NCI-H345 (cell line): ENCODE measurements at places on chromosomes 12 and 14.

DNA sequence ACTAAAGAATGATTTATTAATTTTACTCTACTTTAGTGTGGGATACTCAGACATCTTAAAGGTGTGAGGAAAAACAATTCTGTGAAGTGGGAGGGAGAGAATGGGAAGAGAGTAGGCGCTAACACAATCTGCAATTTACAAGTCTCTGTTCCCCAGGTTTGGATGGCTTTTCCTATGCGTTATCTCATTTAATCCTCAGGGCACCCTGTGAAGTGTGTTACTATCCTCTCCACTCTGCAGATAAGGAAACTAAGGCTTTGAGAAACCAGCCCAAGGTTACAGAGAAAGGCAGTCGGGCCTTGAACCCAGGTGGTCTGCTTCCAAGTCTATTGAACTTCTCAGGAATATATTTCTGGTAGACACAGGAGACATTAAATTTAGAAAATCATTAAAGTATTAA, 36.2 kb upstream of the TUBA1C start:
- no peak for DNase-seq

DNA sequence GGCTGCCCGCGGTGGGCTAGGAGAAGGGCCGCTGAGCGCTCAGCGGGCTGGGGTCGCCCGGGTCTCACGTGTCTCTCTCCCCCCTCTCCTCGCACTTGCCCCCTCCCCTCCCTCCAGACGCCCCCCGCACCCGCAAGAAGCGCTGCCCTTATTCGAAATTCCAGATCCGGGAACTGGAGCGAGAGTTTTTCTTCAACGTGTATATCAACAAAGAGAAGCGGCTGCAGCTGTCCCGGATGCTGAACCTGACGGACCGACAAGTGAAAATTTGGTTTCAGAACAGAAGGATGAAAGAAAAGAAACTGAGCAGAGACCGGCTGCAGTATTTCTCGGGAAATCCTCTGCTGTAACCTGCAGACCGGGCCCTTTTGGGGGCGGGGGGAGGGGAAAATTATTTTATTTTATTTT, 314 bp upstream of the HOTAIR start:
- DNase-seq = no peak

DNA sequence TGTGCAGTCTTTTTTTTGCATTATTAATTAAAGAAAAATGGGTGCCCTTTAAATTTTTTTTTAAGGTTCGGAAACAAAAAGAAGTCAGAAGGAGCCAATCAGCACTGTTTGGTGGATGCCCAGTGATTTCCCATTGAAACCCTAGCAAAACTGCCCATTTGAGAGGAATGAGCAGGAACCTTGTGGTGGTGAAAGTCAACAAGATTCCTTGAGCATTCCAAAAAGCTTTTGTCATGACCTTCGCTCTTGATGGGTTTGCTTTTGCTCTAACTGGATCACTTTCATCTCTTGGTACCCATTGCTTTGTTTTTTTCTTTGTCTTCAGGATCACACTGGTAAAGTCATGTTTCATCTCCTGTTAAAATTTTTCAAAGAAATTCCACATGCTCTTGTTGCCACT, 54.1 kb downstream of the ADIPOR2 start:
- DNase-seq = no peak

DNA sequence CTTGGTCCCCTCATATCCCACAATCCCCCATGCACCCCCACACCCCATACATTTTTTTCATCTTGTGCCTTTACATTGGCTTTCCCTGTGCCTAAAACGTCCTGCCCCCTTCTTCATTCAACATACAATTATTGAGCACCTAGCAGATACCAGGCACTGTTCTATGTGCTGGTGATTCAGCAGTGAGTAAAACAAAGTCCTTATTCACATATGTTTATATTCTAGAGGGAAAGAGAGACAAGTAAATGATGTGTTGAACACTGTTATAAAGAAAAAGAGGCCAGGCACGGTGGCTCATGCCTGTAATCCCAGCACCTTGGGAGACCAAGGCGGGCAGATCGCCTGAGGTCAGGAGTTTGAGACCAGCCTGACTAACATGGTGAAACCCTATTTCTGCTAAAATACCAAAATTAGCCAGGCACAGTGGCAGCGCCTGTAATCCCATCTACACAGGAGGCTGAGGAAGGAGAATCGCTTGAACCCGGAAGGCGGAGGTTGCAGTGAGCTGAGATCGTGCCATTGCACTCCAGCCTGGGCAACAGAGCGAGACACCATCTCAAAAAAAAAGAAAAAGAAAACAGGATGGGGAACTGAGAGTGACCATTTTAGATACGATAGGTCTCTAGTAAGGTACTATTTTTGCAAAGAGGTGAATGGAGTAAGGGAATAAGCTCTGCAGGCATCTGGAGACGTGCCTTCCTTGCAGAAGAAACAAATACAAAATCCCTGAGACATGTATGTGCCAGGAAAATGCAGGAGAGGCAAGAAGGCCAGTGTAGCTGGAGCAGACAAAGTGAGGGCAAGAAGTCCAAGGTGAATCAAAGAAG, 12.2 kb downstream of the SLC7A7 start:
- no peak for DNase-seq

DNA sequence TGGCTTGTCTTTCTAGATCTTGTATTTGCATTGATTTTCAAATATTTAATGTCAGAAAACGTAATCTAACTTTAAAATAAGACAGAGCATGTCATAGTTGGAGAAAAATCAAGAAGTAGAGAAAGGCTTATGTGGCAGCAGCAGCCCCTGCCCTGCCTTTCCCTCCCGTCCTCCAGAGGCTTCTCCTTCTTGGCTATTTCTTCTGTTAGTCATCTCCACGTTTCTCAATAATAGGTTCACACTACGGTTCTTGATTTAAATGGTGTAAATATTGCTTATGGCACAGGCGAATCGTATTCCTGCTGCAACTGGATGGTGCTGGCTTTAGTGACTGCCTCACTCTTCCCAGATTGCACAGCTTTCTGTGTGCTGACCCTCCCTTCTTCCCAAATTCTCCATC, 42.8 kb downstream of the SLC8B1 start:
- no peak for DNase-seq

DNA sequence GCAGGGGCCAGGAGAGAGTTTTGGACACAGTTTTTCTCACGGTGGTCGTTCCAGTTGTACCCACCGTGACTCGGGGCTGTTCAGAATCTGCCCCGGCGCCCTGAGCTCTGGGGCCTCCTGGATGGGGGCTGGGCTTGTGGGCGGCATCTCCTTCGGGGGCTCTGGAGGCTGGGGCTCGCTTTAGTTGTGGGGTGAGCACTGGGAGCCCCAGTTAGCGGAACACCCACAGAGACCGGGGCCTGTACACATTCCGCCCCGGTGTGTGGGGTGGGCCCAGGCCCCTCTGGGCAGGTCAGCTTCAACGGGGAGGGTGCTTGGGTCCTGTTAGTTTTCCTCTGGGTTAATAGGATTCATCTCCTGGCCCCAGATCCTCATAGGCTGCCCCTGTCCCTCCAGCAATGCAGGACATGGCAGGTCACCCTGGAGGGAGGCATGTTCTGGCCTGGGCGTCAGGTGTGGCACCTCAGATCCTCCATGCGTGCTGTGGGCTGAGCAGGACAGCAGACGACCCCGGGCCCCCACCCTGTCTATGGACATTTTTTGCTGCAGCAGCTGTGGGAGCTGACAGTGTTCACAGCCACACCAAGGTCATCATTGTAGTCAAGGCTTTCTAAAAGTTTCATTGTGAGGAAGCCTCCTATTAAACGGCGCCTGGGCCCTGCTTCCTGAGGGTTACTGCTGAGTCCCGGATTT, 393.2 kb downstream of the TMEM121 start:
- DNase-seq = no peak

- DNase-seq = no peak
Observed at GRCh38 chr12:9118158-9118557, 2.4 kb upstream of the A2M start.

- no peak for DNase-seq
Observed at GRCh38 chr14:103021684-103022001, 35.7 kb downstream of the CDC42BPB start.

GRCh38 chr12:90024262-90024661, 315.6 kb upstream of the ATP2B1 start:
- no peak for DNase-seq

DNA sequence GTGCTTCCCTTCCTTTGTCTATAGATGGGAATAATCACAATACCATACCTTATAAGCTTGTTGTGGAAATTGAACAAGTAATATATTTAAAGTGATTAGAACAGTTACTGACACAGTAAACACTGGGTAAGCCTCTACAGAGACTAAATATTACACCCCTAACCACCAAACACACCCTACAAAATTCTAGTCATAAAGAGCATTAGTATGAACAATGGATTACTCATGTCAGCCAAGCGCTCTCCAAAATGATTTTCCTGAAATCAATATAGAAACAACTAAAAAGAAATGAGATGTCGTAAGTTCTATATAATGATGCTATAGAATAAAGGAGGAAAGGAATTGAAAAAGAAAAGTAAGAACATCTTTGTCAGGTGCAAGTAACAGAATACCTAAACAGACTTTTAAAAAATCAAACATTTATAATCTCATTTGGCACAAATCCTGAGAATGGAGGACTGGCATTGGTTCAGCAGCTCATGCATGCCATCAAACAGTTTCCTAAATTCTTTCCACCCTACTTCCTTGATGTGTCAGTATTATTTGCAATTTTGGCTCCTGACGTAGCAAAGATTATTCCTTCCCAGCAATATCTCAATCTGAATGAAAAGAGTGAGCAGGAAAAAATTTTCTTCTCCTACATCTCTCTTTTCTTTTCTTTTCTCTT, 118.0 kb downstream of the SINHCAF start:
- no peak for DNase-seq

DNA sequence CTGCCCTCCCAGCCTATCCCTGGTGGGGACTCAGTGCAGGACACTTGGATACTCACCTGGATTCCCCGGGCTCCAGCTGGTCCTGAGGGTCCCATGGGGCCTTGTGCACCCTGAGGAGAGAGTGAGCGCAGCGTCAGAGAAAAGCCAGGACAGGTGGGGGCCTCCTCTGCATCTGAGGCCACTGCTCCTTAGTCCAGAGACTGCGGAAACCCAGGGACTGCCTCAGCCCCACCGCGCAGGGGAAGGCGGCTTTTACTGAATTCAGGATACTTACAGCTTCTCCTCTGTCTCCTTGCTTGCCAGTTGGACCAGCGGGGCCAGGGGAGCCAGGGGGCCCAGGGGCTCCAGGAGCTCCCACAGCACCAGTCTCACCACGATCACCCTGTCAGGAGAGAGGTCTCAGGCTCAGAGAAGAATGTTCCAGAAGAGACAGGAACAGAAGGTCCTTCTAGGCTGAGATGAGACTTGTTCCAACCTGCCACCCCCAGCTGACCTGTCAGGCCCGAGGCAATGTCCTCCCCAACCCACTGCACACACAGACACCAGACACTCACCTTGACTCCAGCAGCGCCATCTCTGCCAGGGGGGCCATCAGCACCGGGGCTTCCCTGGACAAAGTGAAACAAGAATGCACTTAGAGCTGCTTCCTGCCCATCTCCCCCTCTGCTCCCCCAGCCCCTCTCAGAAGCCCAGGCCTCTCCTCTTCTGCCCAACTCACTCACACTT, 13.8 kb downstream of the TMEM106C start:
- DNase-seq = no peak

DNA sequence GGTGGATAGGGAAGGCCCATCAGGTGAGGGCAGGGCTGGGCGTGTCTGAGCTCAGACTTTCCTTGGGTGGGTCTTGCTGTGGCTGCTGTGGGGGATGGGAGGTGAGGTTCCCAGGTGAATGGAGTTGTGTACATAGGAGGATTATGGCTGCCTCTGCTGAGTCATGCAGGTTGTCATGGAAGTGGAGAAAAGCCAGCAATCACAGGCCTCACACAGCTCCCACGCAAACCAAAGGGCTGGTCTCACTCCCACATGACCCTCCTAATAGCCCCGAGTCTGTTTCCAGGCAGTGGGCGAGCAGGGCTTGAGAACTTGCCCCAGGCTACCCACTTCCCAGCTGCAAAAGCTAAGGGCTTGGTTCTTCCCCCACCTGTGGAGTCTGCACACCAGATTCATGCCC, 149.5 kb downstream of the IPO8 start:
- no peak for DNase-seq
